ENCODE measurements at places on chromosomes 13 and 19.

- DNase-seq = no peak
These were observed 1202.4 kb upstream of the ATXN8OS start for GRCh38 chr13:68905186-68905585.

- no peak for DNase-seq
These were observed 78.9 kb downstream of the TEX26 start for GRCh38 chr13:31011193-31011860.

- no peak for DNase-seq
These were observed 63.8 kb downstream of the RNF17 start for GRCh38 chr13:24827799-24828198.

DNA sequence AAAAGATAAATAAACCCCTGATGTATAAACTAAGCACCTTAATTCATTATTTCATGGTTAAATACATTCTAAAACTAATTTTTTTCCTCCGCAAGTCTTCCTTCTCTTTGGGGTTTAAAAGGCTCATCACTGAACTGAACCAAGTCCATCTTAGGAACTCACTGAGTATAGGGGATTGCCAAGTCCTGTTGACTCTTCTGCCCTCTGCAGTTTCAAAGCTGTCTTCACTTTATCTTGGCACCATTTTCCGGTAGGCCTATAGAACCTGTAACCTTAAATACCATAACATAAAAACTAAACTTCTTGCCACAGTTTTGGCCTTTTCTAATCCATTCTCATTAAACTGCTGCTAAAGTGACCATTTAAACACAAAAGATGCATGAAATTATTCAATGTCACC, 66.5 kb upstream of the USPL1 start:
- DNase-seq = peak; percentile 56

- DNase-seq = no peak
These were observed 261.9 kb downstream of the KCNRG start for GRCh38 chr13:50277127-50277526.
